Activated CD8-positive, alpha-beta memory T cell treated with anti-CD3 and anti-CD28 coated beads for 1 hour (primary cell): ENCODE measurements at places on chromosomes 3 and 15.

GRCh38 chr3:194058189-194058571 lies 77.8 kb upstream of the HES1 start:
- no peak for DNase-seq

DNA sequence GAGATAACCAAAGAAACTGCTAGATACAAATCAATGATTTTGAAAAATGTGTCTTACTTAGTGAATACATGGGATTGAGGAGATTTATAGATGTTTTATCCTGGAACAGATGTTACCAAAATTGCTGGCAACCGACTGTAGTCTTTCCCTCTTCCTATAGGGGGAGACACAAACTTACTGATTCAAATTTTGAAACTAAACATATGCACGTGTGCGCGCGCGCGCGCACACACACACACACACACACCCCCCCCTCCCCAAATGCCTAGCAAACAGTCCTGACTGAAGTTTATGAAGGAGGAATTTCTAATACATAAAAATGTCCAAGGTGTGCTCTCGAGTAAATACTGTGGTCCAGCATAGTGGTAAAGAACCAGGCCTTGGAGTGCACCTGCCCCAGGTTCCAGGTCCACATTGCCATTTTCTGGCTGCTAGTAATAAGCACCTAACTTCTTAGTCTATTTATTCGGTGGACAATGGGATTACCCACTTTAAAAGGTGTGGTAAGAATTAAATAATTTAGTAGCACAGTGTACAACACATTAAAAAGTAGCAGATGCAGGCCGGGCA lies 18.5 kb upstream of the C3orf62 start:
- no peak for DNase-seq

GRCh38 chr15:51855612-51856011 lies 26.2 kb downstream of the TMOD3 start:
- no peak for DNase-seq

- no peak for DNase-seq
These were observed 121.1 kb downstream of the ROBO2 start for GRCh38 chr3:77160931-77161497.

DNA sequence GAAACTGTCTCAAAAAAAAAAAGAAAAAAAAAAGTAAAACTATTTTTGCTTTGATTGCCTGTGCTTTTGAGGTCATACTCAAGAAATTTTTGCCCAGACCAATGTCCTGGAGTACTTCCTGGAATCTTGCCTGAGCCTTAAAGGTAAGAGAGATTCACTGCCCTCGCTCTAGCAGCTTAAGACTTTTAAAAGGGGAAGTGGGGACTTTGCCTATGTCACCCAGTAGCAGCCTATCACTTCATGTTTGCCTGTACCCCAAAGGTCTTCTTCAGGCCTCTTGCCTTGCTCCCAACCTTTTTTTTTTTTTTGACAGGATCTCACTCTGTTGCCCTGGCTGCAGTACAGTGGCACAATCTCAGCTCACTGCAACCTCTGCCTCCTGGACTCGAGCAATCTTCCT lies 18.9 kb upstream of the GOLGB1 start:
- DNase-seq: no peak

DNA sequence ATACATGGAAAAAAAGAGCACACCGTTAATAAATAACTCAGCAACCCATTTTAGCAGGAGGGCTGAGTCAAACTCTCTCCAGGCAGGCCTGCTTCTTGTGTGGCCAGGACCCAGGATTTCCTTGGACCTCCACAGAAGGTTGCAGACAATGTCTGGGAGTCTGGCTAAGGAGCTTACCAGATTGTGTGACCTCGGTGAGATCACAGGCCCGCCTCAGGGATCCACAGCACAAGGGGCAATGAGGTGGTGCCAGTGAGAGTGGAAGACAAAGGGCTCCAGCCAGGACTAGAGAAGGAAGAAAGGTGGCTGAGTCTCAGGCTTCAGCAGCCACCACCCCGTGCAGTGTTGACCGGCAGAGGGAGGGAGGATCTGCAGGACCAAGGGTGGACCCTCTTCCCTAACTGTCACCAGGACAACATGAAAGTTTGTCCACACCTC lies 32.2 kb upstream of the SEC22A start:
- no peak for DNase-seq
